Coronary artery (tissue), 2 donors: ENCODE measurements at places on chromosomes 2 and 18.
A peak's percentile ranks its signal among the peaks of the same experiment; 100 is the strongest.

DNA sequence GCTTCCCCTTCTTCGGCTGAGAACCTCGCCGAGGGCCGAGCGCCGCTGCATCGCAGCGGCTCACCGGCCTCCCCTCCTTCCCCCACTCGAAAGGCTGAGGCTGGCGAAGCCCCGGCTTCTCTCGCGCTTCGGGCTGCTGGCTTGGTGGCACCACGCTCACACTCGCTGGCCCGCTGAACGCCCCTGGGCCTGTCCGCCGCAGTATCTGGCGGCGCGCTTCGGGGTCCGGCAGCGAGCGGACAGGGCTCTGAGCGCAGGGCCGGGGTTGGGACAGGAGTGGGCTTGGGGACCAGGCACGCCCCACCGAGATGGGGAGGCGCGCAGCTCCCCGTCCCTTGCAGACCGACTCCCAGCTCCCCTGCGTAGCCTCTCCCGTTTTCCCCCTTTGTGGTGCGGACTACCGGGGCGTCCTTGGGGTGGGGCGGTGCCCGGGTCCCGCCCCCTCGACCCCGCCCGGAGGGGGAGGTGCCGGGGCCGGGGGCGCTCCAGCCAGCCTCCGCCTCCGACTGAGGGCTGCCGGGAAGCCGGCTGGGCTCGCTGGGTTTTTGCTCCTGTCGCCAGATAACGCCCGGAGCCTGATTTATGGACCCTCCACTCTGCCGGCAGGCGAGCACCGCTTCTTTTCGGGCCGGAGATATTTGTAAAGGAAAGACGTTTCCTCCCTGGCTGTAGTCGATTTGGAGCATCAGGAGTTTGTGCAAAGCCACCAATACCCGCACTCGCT, 3.8 kb downstream of the GBX2 start:
- peak; percentile 60 for DNase-seq

GRCh38 chr2:134842930-134843490, 4.6 kb downstream of the ACMSD start:
- no peak for DNase-seq

- no peak for DNase-seq
Measured at GRCh38 chr2:171522788-171523087, 464 bp downstream of the CYBRD1 start.

GRCh38 chr2:228352048-228352447, 170.6 kb upstream of the SPHKAP start:
- no peak for DNase-seq

DNA sequence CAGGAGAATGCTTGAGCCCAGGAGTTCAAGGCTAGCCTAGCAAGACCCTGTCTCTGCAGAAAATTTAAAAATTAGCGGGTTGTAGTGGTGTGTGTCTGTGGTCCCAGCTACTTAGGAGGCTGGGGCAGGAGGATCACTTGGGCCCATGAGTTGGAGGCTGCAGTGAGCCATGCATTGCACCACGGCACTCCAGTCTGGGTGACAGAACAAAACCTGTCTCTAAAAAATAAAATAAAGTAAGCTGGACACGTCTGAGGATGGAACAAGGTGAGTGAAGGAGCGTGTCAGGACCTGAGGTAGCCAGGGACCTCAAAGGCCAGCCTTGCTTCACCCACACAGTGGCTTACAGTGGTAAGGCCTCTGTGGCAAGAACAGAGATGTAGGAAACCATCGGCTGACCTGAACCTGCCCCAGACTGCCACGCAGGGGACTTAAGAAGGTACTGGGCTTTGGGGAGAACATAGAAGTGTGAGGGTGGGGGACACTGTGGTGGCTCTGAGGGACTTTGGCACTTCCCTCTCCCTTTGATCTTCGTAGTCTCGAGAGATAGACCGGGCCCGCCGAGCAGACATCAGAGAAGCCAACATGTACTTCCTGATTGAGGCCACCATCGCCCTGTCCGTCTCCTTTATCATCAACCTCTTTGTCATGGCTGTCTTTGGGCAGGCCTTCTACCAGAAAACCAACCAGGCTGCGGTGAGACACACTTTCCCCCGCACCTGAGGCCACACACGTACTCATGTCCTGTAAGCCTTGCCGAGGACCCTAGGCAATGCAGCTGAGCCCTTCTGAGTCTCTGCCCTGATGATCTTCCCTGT, 7.5 kb downstream of the SLC11A1 start:
- no peak for DNase-seq

DNA sequence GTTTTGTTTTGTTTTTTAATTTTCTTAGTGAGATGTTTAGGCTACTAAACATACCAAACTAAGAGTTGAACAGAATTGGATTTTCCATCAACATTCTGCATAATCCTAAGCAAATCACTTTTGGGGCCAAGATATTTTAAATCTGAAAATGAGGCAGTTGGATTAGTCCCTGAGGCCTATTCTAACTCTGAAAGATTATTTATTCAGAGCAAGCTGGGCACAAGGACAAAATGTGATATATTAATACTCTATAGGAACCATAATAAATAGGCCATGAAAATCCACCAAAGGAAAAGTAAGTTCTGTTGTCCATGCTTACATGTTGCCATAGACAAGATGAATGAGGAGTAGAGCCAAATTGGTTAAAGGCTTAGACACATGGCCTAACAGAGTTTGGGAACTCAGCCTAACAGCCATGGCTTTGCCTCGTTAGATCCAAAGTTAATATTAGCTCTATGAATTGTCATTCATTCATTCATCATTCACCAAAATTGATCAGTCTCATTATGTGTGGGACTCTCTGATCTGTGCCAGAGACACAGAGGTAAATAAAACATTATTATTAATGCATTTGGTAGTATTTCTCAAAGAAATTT, 183.5 kb downstream of the SCG2 start:
- no peak for DNase-seq

DNA sequence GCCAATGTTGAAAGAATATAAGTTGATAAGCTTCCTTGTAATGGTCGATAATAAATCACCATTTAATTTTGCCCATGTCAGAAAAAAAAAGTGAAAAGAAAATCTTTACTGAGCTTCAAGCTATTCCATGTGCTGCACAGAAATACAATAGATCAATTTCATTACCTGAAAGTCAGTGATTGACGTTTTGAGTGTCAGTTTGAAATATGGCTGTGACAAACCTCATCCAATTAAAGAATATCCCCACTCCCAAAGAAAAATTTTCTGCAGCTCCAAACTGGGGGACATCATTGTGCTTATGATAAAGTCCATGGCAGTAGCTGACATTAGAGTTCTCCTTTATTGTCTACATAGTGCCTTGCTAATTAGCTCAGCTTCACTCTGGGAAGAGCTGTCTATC, 184.8 kb upstream of the RPRM start:
- no peak for DNase-seq

DNA sequence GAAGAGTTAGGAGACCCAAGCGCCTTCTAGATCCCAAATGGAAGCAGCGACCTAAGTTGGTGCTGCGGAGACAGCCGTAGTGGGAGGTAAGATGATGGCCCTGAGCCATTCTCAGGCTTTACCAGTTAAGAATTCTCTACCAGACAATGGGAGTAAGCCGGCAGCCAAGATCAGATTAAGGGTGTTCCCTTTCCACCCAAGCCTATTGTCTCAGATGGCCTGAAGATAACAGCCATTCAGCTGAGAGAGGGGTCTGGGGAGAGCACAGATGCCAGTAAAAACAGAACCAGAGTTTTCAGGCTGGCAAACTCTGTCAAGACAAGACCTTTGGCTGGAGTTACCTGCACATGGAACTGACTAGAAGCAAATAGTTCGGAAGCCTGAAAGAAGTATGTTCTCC, 191.7 kb upstream of the HAAO start:
- DNase-seq = no peak

DNA sequence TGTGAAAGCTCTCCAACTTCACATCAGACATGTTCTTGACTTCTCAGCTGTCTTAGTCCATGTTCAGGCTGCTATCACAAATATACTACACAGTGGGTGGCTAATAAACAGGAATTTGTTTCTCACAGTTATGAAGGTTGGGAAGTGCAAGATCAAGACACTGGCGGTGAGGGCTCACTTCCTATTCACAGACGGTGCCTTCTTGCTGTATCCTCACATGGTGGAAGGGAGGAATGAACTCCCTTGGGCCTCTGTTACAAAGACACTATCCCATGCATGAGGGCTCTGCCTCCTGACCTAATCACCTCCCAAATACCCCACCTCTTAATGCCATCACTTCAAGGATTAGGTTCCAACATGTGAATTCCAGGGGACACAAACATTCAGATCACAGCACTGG, 9.7 kb downstream of the UXS1 start:
- no peak for DNase-seq

- no peak for DNase-seq
Measured at GRCh38 chr2:237858294-237859081, 935 bp upstream of the RAMP1 start.

DNA sequence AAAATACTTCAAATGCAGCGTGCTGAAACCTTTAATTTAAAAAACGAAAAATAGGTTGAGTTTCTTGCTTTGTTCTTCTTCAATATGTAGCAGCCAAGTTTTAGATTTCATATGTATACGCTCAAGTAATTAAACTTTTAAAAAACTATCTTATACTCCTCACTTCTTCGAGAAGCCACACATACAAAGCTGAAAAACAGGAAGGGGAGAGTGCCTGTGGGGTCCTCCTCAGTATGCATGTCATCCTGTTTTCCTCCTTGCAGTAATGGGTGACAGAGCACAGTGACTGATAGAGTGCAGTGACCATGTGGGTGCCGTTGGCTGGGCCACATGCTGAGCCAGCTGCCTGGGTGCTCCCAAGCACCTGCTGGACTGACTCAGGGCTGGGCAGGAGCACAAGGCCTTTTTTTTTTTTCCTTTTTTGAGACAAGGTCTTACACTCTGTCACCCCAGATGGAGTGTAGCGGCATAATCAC, 33.3 kb downstream of the UXS1 start:
- no peak for DNase-seq

- no peak for DNase-seq
Measured at GRCh38 chr2:177180269-177181000, 32.2 kb upstream of the HNRNPA3 start.

GRCh38 chr2:19169134-19169768, 189.2 kb downstream of the OSR1 start:
- DNase-seq = no peak

DNA sequence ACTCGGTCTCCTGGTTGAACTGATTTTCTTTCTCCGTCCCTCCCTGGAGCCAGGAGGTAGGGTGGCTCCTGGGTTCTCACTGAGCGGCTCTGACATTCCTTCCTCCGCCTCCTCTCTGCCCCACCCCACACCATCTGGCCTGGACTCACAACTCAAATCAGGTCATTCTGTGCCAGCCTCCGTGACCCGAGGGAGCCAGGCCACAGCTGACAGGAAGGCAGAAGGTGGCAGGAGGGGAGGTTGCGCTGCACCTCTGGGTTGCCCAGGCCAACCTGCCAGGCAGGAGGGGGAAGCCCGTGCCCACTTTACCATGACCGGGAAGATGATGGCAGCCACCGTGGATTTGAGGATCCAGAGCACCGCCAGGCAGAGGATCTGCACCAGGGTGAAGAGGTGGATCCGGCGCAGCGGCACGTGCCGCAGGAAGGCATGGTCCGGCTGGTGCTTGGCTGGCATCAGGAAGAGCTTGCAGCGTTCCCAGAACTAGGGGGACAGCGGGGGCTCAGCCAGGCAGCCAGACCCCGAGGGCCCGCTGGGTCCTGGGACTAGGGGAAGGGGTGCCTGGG, 28.3 kb downstream of the MTHFD2 start:
- no peak for DNase-seq

GRCh38 chr18:40653682-40654081, 1301.4 kb upstream of the PIK3C3 start:
- no peak for DNase-seq

- DNase-seq = no peak
Measured at GRCh38 chr2:68178432-68178831, 20.7 kb downstream of the PNO1 start.

GRCh38 chr2:58039170-58039611, 7.4 kb upstream of the VRK2 start:
- no peak for DNase-seq

- DNase-seq = no peak
Measured at GRCh38 chr2:159904127-159904958, 106.3 kb upstream of the CD302 start.

GRCh38 chr2:239044336-239044735, 196.5 kb downstream of the TWIST2 start:
- DNase-seq = no peak

- no peak for DNase-seq
Measured at GRCh38 chr2:23824777-23825212, 102.1 kb downstream of the ATAD2B start.

GRCh38 chr2:14634182-14634488, 1.6 kb downstream of the LRATD1 start:
- no peak for DNase-seq

DNA sequence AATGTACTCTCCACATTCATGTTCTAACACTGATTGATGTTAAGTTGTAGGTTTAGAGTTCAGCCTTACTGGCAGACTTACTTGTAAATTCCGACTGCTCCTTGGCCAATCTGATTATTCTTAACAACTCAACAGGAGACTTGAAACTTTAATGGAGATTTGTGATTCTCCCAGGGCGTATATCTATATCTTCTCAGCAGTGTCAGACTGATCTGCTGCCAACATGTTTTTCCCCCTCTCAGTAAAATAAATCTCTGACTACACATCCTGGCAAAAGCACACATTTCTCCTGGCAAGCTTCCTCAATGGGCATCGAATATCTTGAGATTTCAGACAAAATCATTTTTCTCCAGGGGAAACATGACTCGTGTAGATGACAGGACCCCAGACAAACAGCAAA, 1041.2 kb downstream of the DPP10 start:
- no peak for DNase-seq
